ENCODE measurements at places on chromosomes 11 and 22. TPM values are rescaled to one million over a fixed set of nuclear protein-coding genes. Genes with fewer than 3 reads are reported as not detected.

EHF gene
- 0.16 TPM for total RNA-seq

NUP160 gene
- 40.6 TPM for total RNA-seq

FOLR2 gene
- 16.7 TPM for total RNA-seq

SEC14L6 gene
- total RNA-seq: 0.33 TPM

- no peak for DNase-seq
Measured at GRCh38 chr11:108796551-108796950, 131.7 kb downstream of the DDX10 start.

DNA sequence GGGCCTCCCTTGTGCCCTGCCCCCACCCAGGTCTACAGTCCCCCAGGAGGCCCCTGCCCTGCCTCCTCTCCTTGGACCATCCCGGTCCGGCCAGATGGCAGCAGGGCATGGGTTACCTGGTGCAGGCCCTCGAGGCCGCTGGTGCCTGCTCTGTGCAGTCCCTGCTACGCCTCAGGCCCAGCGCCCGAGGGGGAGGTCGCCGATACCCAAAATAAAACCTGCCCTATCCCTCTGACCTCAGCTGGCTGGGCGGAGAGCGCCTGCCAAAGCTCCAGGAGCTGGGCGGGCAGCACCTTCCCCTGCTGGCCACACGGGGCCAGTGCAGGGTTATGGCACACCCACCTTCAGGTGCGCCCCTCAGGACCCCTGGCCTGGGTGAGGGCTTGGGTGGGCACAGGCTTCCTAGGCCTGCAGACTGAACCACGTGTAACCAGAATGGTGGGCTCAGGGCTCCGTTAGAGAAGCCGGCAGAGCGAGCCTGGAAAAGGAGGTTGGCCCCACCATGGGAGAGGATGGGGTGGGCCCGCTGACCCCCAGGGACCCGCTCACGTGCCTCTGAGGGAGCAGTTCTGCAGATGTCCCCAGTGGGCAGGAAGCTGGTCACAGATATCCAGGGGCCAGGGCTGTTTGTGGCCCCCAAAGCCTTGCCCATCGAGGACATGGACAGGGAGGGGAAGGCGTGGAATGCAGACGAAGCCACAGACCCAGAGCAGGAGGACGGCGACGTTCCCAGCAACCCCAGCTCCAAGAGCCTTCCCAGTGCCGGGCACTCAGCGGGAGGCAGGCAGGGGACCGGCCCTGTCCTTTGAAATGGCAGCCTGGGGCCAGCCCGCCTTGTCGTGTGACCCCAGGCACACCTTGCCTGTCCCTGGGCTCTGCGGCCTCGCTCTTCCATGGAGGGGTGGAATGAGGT lies 1.7 kb upstream of the TNNT3 start:
- DNase-seq: no peak

DNA sequence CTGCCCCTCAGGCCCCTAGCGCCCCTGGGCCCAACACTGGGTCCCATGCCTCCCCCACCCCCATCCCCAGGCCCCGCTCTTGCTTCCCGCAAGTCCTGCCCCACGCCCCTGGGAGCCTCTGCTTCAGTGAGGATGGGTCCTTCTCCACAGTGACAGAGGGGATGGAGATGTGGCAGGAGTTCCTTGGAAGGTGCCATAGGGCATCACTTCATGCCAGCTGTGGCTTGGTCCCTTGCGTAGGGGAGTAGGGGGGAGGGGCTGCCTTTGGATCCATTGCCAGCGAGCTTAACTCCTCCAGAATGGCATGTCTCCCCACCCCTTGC lies 9.5 kb upstream of the TBC1D22A start:
- no peak for DNase-seq

- peak; percentile 56 for DNase-seq
Measured at GRCh38 chr11:126061707-126062678, 673 bp downstream of the CDON start.

CTTN gene
- total RNA-seq: 283 TPM

MYH9 gene
- 392 TPM for total RNA-seq

PARVG gene
- total RNA-seq: 10.2 TPM

DNA sequence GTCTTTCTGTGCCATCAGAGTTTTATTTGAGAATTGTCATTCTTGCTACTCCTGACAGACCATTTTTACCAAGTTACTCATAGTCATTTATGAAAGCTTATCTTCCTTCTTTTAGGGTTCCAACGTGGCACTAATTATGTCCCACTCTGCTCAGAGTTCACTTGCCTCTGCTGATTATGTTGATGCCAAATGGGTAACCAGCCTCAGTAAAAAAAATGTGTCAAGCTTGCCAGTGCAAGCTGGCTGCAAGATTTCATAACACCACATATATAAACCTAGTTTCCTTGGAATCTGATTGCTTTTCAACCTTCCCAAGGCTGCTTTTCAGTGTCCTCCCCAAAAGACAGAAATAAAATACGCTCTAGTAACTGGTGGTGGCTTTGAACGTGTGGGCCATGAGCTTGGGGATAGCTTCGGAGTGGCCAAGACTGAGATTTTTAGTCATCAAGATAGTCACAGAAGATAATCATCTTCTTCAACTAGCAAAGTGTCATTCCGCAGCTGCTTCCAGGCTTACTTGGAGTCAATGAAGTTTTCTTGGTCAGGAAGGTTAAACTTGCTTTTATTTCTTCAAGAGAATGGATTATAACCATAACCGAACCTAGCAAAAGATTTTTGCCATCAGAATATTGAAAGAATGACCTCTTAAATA lies 29.5 kb upstream of the APOA1 start:
- DNase-seq: no peak

- no peak for DNase-seq
Measured at GRCh38 chr11:95692526-95693260, 96.9 kb downstream of the FAM76B start.

- no peak for DNase-seq
Measured at GRCh38 chr22:50032941-50033601, 20.5 kb upstream of the IL17REL start.

TRIM29 gene
- 10.6 TPM for total RNA-seq

DNA sequence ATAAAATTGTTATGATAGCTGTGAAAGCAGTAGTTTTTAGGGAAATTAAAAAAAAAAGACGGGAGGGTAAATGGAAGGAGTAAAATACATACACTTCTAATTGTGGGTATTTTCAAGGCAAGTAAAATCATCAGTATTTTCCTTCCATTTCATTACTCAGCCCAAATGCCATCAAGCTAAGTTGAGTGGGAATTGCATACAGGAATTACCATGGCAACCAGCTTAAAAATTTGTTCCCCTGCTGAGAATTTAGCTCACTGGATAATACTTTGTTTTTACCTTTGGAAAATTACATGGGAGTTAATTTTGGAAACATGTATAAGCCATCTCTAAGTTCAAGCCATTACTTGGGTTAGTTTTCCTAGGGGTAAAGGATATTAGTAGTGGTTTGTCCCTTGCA lies 1873.4 kb downstream of the LRRC4C start:
- DNase-seq: no peak

RBMXL2 gene
- not detected for total RNA-seq

GRCh38 chr11:128246810-128247594 lies 340.4 kb downstream of the ETS1 start:
- no peak for DNase-seq

MPPED1 gene
- total RNA-seq: not detected

- no peak for DNase-seq
Measured at GRCh38 chr11:199782-200181, 6.9 kb downstream of the SCGB1C1 start.

FAT3 gene
- total RNA-seq: 5.0 TPM

- DNase-seq: no peak
Measured at GRCh38 chr11:48142889-48143288, 73.7 kb upstream of the OR4B1 start.

PPP1CA gene
- total RNA-seq: 73.1 TPM

BLID gene
- total RNA-seq: 2.8 TPM

DNA sequence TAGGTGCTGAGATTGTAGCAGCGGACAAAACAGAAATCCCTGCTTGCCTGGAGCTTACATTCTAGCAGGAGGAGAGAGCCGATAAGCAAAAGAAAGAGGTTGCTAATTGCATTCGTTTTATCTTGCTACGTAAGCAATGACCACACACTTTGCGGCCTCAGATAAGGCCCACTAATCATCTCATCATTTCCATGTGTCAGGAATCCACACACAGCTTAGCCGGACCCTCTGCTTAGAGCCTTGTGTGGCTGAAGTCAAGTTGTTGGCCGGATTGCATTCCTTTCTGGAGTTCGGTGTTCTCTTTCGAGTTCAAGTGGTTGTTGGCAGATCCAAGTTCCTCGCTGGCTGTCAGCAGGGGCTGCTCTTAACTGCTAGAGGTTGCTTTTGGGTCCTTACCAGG lies 101.6 kb downstream of the CHST1 start:
- no peak for DNase-seq

IGSF9B gene
- total RNA-seq: 4.5 TPM

- no peak for DNase-seq
Measured at GRCh38 chr11:9636691-9637090, 27.2 kb upstream of the SWAP70 start.

DNA sequence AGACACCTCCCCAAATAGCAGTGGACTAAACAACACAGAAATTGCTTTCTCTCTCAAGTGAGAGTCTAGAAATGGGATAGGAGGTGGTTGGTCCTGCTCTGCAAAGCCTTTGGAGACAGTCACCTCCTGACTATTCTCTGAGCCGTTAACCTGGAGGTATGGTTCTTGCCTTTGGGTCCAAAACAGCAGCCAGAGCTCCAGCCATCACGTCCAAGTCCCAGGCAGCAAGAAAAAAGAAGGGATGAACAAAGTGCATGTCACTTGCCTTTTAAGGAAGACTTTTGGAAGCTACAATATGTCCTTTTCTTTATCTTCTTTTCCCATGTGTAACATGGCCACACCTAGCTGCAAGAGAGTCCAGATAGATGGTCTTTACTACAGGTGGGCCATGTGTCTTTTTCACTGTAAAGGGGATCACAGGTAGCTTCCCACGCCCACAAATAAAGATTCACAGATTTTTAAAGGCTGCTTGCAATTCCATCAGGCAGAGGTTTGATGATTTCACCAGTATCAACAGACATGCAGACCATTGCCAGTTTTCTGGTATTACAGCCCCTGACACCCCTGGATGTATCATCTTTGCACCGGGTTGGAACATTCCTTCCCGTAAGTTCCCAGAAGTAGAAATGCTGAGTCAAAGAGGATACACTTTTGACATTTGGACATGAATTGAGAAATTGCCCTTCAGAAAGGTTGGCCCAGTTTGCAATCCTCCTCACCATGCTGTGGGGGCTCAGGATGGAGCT lies 66.0 kb downstream of the MYEOV start:
- no peak for DNase-seq

AASDHPPT gene
- 59.7 TPM for total RNA-seq

DNA sequence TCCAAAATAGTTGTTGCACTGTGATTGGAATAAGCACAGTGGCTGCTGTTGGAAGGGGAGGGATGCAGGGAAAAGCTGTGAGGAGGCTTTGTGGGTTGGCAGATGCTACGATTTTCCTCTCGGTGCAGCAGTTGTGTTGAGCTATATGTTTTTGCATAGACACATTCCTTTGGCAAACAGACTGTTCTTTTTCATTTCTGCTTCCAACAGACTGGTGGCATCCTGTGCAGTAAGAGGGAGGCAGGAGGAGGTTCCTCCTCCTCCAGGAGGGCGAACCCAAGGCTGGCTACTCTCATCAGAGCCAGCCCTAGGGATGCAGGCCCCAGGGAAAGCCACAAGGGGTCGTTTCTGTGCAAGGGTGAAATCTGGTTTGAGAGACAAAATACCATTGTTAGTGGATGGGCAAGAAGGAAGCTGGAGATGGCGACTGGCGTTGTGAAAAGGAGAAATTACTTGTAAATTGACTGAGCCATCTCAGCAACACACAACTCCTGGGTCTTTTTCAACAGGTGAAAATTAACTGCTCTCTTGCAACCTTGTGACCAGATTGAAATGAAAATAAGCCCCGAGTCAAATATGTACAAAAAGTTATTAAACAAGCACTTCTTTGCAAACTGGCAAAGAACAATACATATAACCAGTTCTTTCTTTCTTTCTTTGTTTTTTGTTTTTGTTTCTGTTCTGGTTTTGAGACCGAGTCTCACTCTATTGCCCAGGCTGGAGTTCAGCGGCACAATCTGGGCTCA lies 26.5 kb upstream of the UBASH3B start:
- peak; percentile 56 for DNase-seq

GRCh38 chr11:64852804-64853509 lies 8.5 kb upstream of the CDC42BPG start:
- no peak for DNase-seq

GRCh38 chr11:28969832-28970231 lies 861.6 kb downstream of the METTL15 start:
- DNase-seq: no peak

DNA sequence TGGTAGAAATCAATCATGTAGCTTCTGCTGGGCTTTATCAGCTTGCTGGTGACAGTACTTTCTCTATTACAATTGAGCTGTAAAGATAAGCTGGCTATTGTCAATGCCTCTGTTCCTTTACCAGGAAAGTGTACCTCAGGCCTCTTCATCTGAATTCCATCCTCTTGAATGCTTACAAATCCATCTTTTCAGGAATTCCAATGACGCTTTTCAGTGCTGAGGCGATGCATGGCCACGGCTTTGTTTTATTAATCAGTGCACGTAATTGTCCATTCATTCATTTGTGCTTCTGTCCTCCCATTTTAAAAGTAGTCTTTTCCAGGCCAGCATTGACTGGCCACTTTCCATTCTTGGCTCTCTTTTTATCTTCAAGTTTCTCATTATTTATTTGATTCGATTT lies 202.0 kb downstream of the PGR start:
- DNase-seq: no peak

DNA sequence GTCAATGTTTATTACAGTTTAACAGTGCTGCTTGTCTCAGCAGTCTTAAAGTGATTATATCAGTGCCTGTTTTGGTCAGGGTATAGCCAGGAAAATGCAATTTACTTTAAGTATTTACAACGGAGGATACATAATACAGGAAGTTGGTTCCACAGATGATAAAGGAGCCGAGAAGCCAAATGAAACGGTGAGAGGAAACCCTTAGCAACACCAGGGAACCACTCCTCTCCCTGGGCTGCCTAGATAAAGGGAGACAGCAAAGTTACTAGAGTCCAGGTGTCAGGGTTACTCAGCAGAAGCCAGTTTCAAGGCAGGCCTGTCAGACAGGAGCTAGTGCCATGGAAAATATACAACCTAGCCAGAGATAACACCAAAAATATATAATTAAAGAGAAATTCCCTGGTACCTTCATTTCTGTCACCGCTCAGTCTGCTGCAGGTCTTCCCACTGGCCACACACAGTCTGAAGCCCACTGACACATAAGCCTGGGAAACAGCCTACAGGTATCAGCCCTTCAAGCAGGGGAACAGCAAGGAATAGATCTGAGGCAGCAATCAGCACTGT lies 55.5 kb downstream of the FAM76B start:
- DNase-seq: no peak

- no peak for DNase-seq
Measured at GRCh38 chr11:73454987-73455386, 78.8 kb downstream of the RELT start.

DNA sequence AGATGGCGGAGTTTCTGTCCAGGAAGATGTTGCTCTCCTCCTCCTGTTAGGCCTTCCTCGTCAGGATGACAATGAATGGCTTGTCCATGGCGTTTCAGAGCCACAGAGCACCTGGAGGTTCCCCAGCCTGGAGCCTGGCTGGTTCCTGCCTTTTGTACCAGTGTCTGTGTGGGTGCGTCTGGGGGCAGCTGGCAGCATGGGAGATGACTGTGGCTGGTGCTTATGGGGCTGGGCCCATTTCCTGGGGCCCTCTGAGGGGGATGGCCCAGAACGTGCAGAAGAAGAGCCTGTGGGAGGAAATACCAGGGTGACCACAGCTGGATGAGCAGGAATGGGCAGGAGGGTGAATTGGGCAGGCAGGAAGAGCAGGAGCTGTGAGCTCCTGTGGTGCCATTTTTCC lies 6.7 kb downstream of the SLC37A2 start:
- DNase-seq: no peak

Data from breast epithelium (tissue), 4 donors.